ENCODE measurements at places on chromosomes 4 and X.

GRCh38 chr4:14303856-14304255 is 676.3 kb upstream of the BOD1L1 start:
- no peak for DNase-seq

GRCh38 chr4:129218897-129219296 is 122.9 kb downstream of the C4orf33 start:
- DNase-seq, result no peak

- no peak for DNase-seq
Observed at GRCh38 chr4:24705016-24705753, 90.2 kb upstream of the SOD3 start.

GRCh38 chrX:24260842-24261550 is 52.9 kb downstream of the SUPT20HL2 start:
- no peak for DNase-seq

- DNase-seq, result no peak
Observed at GRCh38 chr4:8538703-8539567, 41.3 kb upstream of the GPR78 start.

GRCh38 chrX:101415180-101416145 is 7.4 kb downstream of the HNRNPH2 start:
- no peak for DNase-seq

DNA sequence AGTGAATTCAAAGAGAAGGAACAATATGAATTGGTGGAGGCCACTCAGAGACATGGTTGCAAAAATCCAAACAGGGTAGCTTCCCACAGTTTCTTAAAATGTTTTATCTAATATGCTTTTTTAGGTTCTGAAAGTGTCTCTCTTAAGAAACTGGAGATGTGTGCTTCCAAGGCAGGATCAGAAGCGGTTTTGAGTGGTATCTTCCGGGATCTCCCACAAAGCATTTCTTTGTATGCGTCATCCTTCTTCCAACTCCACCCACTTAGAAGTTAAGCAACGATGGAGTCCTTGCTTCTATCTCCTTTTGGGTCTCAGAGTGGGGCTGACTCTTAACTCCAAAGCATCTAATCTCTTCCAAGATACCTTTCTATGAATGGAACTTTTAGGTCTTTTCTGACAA is 196.7 kb downstream of the MID1 start:
- no peak for DNase-seq

DNA sequence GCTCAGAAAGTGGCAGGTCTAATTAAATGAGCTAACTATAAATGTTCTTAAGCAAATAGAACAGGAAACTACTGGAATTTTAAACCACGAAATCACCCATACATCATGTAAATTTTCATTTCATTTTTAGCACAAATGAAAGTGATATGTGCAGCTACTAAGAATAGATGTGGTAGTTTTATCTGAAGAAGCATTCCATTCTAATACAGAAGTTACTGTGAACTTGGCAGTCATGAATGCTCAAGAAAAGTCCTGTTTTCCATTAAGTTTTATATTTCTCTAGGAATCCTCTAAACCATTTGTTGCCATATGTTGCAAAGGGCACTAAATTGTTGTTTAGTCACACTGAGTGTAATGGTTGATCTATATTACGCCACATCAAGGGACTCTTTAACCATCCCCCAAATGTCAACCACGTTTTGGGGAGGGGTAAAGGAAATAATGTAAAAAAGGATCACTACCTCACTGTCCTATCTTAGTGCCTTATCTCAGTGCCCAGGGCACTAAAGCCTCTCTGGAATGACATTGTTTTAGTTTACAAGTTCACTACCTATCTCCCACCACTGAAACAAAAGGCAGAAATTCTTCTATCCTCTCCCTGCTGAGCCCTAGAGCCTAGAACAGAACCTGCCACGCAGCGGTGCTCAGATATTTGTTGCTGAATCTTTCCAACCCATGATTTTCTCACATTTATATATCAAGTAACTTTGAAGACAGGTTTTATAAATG is 118.0 kb downstream of the SHISA3 start:
- DNase-seq, result no peak

GRCh38 chr4:104751468-104751867 is 256.8 kb upstream of the CXXC4 start:
- DNase-seq, result no peak

- no peak for DNase-seq
Observed at GRCh38 chr4:34643476-34643875, 1600.8 kb downstream of the ARAP2 start.

- no peak for DNase-seq
Observed at GRCh38 chr4:128470492-128471053, 183.0 kb upstream of the PGRMC2 start.

Data from caudate nucleus (tissue), 63 donors.